ENCODE measurements at places on chromosomes 2 and 18.

DNA sequence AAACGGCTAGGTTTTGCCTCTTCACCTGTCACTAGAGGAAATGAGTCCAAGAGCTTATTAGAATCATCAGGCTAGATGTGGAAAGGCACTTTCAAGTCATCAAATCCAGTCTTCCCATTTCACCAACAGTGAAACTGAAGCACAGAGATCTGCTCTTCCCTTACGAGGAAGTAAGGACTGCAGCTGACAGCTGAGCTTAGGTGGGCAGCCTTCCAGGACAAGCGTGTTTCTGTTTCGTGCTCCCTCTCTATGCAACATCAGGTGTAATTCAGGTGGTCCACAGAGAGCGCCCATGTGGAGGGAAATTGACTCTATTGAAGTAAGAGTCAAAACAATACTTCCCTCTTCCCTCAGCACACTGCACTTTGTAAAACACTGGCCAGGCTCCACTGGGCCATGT lies 5.5 kb downstream of the CYRIA start:
- no peak for DNase-seq

DNA sequence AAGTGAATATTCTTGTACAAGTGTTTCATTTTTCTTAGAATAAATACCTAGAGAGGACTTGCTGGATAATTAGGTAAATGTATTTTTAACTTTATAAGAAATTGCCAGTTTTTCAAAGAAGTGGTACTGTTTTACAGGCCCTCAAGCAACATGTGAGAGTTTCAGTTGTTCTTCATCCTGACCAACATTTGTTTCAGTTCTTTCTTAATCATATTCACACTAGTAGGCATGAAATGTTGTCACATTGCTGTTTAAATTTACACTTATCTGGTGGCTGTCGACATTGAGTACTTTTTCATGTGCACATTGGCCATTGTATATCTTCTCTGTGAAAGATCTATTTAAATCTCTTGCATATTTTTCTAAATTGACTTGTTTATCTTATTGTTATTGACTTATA lies 178.1 kb downstream of the ACOXL start:
- no peak for DNase-seq

- DNase-seq: peak; percentile 85
Measured at GRCh38 chr2:45882707-45883602, 231.5 kb downstream of the PRKCE start.

GRCh38 chr18:3494245-3494526 lies 44.2 kb downstream of the TGIF1 start:
- no peak for DNase-seq

DNA sequence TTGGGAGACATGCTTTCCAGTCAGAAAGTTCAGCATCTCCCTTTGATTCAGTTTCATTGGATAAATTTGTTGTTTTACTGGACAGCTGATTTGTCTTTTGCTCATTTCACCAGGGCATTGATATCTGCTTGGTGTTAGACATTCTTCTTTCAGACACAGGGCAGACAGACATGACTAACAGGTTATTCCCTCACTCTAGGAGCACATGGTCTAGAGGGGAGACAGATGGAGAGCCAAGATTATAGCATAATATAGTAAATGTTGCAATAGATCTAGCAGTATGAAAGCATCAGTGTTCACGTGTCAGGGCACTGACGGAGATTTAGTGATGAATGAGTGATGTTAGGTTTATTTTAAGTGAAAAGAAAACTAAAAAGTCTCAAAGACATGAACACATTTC lies 187.0 kb upstream of the CYRIA start:
- DNase-seq: no peak

DNA sequence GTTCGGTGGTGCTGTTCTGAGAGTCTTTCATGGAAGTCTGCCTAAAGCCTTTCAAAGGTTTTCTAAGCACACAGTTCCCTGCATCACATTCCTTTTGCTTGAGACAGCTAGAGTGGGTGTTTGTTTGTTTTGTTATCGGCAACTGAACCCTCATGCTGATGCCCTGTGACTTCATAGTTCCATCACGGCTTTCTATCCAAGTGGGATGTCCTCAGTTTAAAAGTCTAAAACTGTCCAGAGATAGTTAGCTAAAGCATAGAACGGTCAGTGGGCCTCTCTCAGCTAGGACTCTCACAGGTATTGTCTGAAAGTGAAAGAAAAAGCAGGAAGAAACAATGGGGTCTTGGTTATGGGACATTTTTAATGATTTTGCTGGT lies 337.3 kb downstream of the OSR1 start:
- peak; percentile 89 for DNase-seq

DNA sequence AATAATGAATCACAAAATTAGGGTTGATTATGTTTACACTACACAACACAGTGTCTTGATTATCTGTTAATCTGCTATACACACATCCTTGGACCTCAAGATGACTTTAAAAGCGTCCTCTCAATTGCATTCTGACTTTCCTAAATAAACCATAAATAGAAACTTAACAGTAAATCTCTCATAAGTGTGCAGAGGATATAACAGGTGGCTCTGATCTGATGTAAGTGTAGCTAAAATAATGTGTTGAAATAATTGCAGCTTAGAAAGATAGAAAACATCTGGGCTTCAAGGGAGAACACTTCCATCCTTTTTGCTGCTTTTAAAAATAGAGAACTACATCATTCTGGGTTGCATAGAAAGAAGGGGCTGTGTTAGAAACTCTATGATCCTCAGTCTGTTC lies 78.4 kb upstream of the EFEMP1 start:
- no peak for DNase-seq

- peak; percentile 75 for DNase-seq
Measured at GRCh38 chr2:237558961-237559641, 7.3 kb upstream of the PRLH start.

DNA sequence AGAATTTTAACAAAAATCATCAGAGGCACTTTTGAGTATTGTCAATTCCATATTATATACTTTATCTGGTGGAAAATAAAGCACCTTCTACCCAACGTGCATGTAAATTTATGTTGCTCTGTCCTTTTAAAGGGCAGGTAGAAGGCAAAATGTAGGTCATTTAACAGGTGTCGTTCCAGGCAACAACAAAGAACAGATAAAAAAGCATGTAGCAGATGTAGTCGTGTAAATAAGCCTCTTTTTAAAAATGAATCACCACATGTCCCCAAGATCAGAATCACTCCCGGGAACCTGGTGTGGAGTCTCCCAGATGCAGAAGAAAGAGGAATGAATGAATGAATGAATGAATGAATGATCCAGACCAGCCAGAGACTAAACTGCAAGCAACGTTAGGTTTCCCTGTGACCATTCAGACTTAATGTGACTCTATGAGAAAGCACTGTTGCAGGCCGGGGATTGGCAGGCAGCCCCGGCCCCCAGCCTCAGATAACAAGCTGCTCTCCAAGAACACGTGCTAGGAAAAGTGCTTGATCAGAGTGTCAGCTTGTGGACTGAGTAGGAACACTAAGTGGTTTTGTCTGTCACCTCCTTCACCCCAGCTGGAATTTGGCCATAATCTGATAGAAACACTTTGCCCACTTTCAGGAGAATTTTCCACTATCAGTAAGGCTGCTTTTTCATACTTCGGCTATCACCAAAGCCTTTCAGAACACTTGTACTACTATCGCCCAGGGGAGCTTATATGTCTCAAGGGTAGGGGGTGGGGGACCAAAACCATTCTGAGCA lies 100.6 kb downstream of the CDK15 start:
- DNase-seq: no peak
